ENCODE measurements at places on chromosomes 3 and 15.

DNA sequence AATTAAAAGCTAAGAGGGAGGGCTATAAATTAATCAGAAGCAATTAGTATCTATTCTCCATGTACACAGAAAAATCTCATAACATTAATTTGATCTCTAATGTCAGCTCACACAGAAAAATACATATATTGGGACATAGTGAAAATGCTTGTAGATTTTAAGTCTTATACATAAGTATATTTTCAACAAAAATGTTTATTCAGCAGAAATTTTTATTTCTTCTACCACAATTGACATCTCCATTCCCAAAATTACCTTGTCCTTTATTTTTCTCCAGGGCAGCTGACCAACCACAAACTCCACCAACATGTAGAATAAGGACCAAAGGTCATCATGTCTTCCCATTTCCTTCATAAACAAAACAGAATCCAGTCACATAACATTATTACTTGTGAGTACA is 74.5 kb upstream of the CDAN1 start:
- H3K4me1 ChIP-seq: no peaks in the 10 kb centered on the region
- peaks cover 10% of the 10 kb centered on the region for H3K36me3 ChIP-seq
- H3K27me3 ChIP-seq: no peaks in the 10 kb centered on the region
- H3K4me3 ChIP-seq: no peak overlapping the region

GRCh38 chr3:55283441-55283925 is 203.6 kb downstream of the WNT5A start:
- no peaks in the 10 kb centered on the region for H3K27me3 ChIP-seq
- H3K4me3 ChIP-seq: no peak overlapping the region
- H3K36me3 ChIP-seq: no peaks in the 10 kb centered on the region
- no peak overlapping the region for H3K27ac ChIP-seq
- no peak for DNase-seq
- H3K4me1 ChIP-seq: no peaks in the 10 kb centered on the region

- H3K36me3 ChIP-seq: no peaks in the 10 kb centered on the region
- H3K27ac ChIP-seq: no peak overlapping the region
- DNase-seq: no peak
- H3K27me3 ChIP-seq: peaks cover 40% of the 10 kb centered on the region
Observed at GRCh38 chr15:65414841-65415621, 7.7 kb downstream of the IGDCC4 start.

DNA sequence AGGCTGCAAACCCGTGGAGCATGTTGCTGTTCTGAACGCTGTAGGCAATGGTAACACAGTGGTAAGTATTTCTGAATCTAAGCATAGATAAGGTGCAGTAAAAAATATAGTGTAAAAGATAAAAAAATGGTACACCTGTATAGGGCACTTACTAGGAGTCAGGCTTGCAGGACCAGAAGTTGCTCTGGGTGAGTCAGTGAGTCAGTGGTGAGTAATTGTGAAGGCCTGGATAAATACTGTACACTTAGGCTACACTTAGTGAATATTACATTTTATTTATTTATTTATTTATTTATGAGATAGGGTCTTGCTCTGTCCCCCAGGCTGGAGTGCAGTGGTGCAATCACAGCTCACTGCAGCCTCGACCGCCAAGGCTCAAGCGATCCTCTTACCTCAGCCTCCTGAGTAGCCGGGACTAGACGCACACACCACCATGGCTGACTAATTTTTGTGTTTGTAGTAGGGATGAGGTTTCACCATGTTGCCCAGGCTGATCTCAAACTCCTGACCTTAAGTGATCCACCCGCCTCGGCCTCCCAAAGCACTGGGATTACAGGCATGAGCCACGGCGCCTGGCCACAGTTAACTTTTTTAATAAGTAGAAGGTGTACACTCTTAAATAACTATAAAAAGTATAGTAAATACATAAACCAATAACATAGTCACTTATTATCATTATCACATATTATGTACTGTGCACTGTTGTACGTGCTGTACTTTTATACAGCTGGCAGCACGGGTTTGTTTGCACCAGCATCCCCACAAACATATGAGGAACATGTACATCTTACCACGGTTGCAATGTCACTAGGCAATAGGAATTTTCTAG is 155.1 kb downstream of the IGF1R start:
- H3K36me3 ChIP-seq: no peaks in the 10 kb centered on the region
- no peak overlapping the region for H3K27ac ChIP-seq
- H3K4me1 ChIP-seq: peaks cover 7% of the 10 kb centered on the region
- DNase-seq: no peak
- H3K4me3 ChIP-seq: no peak overlapping the region

DNA sequence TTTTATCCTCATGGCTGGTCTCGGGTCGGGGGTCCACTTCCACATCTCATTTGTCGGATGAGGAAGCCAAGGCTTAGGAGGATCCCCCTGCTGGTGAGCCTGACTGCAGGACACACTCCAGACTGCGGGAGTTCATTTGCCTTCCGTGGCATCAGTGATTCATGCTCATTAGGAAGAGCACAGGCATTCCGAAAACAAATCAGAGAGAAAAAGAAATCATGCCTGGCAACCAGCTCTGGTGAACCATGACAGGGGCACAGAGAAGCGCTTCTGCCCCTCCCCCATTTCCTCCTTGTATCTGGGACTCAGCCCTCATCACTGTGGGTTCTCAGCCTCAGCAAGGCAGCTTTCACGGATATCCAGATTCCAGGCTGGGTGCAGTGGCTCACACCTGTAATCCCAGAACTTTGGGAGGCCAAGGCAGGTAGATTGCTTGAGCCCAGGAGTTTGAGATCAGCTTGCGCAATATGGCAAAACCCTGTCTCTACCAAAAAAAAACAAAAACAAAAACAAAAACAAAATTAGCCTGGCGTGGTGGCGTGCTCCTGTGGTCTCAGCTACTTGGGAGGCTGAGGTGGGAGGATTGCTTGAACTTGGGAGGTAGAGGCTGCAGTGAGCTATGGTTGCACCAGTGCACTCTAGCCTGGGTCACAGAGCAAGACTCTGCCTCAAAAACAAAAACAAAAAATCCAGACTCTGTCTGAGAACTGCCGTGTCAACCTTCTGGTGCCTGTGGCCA is 28.4 kb downstream of the IRAK2 start:
- peak overlapping the region; percentile 63 for H3K4me3 ChIP-seq
- peak; percentile 86 for DNase-seq
- peaks cover 74% of the 10 kb centered on the region for H3K4me1 ChIP-seq

Measured in activated CD4-positive, alpha-beta T cell treated with anti-CD3 and anti-CD28 coated beads, Interleukin-2, amount 10 ng/mL, durations not matched to agents 24 days and 14 days (primary cell).